Ovary (tissue), 10 donors: ENCODE measurements at places on chromosomes 12 and 14. TPM values are rescaled to one million over a fixed set of nuclear protein-coding genes. Genes with fewer than 3 reads are reported as not detected.

DNA sequence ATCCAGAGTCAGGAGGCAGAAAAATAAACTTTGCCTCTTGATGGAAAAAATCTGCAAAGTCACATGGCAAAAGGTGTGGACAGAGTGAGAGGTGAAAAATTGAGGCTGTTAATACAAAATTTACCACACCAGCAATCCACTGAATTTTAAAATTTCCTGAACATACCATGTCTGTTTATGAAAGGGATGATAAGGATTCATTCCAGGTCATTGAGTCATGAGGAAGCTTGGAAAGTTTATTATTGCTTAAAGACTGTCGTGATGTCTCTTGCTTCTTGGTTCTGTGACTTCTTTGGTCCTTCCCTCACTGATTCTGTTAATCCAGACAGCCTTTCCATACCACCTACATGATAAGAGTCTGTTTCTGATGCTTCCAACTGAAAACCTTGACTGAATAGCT, 73.2 kb downstream of the TTC6 start:
- no peak for DNase-seq

- DNase-seq: no peak
These were observed 17.4 kb downstream of the GALNT4 start for GRCh38 chr12:89507015-89507824.

- no peak for DNase-seq
These were observed 60.2 kb upstream of the ATP2B1 start for GRCh38 chr12:89768586-89769482.

DNA sequence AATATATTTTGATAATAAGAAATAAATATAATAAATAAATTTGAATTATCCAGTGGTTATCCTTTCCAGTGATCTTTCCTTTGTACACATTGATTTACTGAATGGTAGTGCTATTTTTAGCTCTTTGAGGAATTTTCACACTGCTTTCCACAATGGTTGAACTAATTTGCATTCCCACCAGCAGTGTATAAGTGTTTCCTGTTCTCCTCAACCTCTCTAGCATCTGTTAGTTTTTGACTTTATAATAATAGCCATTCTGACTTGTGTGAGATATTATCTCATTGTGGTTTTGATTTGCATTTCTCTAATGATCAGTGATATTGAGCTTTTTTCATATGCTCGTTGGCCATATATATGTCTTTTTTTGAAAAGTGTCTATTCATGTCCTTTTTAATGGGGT, 333.7 kb downstream of the RAD51B start:
- no peak for DNase-seq

- DNase-seq: no peak
These were observed 17.5 kb downstream of the DYRK4 start for GRCh38 chr12:4579305-4580102.

- DNase-seq: no peak
These were observed 231.9 kb downstream of the BCL11B start for GRCh38 chr14:99040052-99040451.

GRCh38 chr12:117844114-117844830, 124.5 kb downstream of the KSR2 start:
- DNase-seq: no peak

DNA sequence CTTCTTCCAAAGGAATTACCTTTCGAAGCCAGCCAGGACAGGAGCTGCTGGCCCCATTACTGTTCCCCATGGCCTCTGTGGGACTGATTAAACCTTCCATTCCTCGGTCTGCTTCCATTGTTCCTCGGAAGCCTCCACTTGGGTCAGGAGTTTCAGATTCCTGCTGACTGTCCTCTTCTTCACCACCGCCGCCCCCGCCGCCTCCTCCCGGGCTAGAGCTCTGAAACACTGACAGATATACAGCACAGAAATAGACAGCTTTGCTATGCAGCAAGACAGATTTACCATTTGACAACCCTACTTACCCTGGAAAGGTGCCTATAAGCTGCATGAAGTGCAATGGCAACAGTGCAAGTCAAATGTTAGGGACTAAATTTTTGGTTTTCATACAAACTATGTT, 21.8 kb downstream of the ZC2HC1C start:
- DNase-seq: no peak

GRCh38 chr12:12715459-12716150, 1.6 kb upstream of the CDKN1B start:
- no peak for DNase-seq

DNA sequence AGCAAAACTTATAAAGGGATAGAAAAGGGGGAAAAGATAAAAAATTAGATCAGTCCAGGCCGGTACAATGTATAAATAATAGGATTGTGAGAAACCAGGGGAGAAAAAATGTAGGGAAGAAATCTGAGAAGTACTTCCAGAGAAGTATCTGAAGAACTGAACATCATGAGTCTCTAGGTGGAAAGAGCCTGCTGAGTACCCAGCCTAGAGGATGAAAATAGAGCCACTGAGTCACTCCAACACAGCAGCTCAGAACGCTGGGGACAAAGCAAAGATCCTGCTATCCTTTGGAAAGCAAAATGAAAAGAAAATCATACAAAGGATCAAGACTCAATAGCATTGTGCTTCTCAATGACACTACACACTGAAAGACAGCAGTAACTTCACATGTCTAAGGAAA, 138.0 kb downstream of the ANO6 start:
- DNase-seq: no peak

GRCh38 chr12:21651821-21652220, 5.8 kb downstream of the LDHB start:
- no peak for DNase-seq

GRCh38 chr12:64404470-64405256, 471 bp downstream of the XPOT start:
- no peak for DNase-seq

DNA sequence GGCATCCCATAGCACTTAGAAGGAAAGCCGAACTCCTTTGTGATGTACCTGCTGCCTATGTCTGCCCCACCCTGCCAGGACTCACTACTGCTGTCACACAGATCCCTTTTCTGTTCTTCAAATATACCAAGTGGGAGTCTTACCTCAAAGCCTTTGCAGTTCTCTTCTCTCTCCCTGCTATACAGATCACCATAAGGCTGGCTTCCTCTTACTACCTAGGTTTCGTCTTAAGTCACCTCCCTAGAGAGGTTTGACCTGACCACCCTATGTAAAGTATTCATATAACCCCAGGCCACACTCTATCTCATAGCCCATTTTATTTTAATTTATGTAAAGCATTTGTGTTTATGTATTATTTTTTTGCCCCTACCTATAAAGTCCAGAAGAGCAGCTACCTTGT, 117.6 kb downstream of the CRADD start:
- no peak for DNase-seq

- peak; percentile 61 for DNase-seq
These were observed 367.6 kb downstream of the RPS29 start for GRCh38 chr14:49218436-49219092.

DNA sequence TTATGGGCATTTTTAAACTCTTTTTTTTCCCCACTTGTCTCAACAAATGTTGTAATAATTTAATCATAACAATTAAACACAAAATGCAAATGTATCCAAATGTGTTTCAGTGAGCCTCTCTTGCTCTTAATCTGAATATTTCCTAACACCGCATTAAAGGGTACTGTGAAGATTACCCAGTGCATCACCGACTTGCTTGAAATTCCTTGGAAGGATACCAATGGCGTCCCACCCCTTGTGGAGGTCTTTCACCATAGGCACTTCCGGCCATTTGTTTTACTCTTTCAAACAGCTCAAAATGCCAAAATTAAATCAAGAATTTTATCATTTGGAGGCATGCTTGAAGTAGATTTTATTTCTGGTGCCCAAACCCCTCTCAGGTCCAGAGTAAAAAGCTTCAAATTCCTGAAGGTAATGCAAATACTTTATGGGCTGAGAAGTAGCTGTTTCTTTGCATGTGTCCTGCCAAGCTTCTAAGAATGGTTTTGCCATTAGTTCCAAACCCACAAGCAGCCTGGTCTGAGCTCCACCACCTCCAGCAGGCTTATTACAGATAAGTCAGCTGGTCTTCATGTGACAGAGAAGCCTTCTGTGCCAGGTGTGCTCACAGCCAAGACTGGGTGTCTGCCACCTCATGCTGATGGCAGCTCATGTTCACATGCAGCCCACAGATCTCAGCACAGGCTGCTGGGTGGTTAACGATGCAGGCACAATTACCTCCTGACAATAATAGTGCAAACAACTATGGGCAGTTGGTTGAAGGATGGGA, 16.4 kb upstream of the NUDT4 start:
- no peak for DNase-seq

- peak; percentile 36 for DNase-seq
These were observed 12.5 kb downstream of the EGLN3 start for GRCh38 chr14:33938131-33938949.

DNA sequence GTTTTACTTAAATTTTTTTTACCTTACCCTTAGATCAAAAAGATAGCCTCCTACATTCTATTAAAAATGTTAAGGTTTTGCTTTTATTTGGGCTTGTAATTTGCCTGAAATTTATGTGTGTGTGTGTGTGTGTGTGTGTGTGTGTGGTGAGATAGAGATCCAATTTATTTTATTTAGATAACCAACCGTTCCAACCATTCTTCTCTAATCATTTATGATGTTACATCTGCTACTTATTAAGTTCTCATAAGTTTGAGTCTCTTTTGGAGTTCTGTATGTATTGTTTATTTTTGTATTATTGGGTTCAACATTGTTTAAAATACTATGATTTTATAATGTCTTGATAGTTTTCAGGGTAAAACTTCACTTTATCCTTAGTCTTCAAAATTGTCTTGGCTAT, 70.6 kb upstream of the PAWR start:
- DNase-seq: no peak

DNA sequence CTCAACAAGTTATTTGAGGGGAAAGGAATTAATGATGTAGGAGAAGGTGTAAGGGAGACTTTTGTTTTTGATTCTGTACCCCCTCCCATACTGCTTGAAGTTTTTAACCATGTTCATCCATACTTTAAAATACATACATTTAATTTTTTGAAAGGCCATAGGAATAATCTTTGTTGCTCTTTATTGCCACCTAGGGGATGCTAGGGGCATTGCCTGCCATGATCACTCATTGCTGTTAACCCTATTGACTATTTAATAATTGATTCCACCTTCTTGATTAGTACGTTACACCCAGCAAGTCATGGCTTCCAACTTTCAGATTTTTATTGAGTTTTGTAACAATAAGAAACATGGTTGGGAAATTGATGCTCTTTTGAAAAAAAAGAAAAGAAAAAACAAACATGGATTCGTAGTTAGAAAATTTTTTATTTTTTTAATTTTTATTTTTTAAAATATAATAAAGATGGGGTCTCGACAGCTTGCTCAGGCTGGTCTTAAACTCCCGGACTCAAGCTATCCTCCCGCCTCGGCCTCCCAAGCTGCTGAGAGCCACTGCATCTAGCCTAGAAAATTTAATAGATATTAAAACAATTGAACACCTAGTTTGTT, 8.5 kb upstream of the PRKAB1 start:
- DNase-seq: no peak

GRCh38 chr12:45725631-45726602, 3.6 kb upstream of the ARID2 start:
- no peak for DNase-seq

- DNase-seq: no peak
These were observed 156.3 kb upstream of the FOXN3 start for GRCh38 chr14:89573399-89573657.

The HCFC2 gene
- polyA plus RNA-seq: 10.9 TPM

The RPS6KA5 gene
- polyA plus RNA-seq: 3.8 TPM

The DPPA3 gene
- 1.3 TPM for polyA plus RNA-seq

The PLXNC1 gene
- polyA plus RNA-seq: 13.9 TPM

The NRL gene
- 2.8 TPM for polyA plus RNA-seq

The RIPK3 gene
- 1.5 TPM for polyA plus RNA-seq

The SPTB gene
- 0.84 TPM for polyA plus RNA-seq
